ENCODE measurements at places on chromosomes 2 and 18.
A peak's percentile ranks its signal among the peaks of the same experiment; 100 is the strongest.

- no peak for DNase-seq
Measured at GRCh38 chr2:64258566-64258965, 114.3 kb upstream of the PELI1 start.

- DNase-seq = no peak
Measured at GRCh38 chr2:241105641-241106040, 3.6 kb upstream of the MTERF4 start.

GRCh38 chr2:98819231-98819766, 88.4 kb upstream of the MGAT4A start:
- no peak for DNase-seq

DNA sequence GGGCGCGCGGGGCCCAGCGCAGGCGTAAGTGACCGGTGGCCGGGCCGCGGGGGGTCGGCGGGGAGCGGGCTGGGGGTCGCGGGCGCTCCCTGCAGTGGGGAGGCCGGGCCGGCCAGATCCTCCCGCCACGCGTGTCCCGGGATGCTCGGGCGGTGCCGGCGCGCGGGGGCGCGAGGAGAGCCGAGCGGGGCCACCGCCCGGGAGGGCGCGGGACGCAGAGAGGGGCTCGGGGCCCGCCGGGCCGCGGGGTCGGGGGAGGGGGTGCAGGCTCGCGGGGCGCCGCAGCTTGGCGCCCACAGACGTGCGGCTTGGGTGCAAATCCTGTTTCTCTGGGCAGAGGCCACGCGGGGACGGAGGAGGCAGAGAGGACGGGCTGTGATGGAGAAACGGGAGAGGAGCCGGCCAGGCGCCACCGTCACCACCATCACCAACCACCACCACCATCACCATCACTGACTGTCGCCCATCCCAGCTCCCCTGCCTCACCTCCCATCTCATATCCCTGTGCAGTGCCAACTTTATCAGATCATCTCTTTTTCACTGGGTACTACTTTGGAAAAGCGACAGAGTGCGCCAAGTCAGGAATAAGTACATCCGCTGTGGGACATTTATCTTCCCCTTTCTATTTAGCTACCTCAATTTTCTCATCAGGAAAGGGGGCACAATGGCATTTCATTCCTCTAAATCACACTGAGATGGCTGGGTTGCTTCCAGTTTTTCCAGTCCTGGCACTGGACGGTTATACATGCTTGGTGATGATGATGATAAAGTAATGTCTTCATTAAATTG, 97.2 kb upstream of the GPR45 start:
- DNase-seq = no peak

- no peak for DNase-seq
Measured at GRCh38 chr2:46434851-46435273, 44.5 kb upstream of the TMEM247 start.

GRCh38 chr2:229731916-229732315, 17.6 kb upstream of the DNER start:
- no peak for DNase-seq

DNA sequence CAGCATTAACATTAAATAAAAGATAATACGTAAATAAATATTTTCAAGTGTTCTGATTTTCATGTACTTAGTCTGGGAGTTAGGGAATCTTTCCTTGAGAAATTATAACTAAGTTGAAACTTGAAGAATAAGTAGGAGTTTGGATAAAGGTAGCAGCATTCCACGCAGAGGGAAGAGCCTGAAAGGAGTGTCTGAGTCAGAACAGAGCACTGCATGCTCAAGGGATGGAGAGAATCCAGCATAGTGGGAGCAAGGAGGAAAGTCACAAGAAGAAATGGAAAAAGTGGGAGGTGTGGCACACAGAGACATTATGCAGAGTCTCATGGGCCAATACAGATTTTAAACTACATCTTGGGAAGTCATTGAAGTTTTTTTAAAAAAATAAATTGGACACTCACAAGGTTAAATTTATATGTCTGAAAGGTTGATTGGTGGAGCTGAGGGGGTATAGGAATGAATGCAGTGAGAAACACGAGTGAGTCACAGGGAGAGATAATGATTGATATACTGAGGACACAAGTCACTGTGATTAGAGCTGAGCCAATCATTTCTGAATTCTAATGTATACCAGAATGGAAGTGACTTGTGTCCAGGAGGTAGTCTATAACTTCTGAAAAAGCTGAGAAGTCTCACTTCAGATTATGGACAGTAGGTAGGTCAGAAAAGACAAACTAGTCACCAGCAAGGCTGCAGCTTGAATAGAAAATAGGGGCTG, 66.9 kb downstream of the ICOS start:
- DNase-seq = no peak

GRCh38 chr2:230627806-230628724, 84.6 kb upstream of the CAB39 start:
- peak; percentile 37 for DNase-seq

GRCh38 chr2:240356700-240357640, 78.5 kb upstream of the GPC1 start:
- DNase-seq = no peak

- no peak for DNase-seq
Measured at GRCh38 chr2:163647300-163647699, 88.5 kb downstream of the FIGN start.

- no peak for DNase-seq
Measured at GRCh38 chr2:158904627-158905177, 63.7 kb upstream of the TANC1 start.

- no peak for DNase-seq
Measured at GRCh38 chr2:108412995-108413710, 35.4 kb downstream of the SULT1C4 start.

DNA sequence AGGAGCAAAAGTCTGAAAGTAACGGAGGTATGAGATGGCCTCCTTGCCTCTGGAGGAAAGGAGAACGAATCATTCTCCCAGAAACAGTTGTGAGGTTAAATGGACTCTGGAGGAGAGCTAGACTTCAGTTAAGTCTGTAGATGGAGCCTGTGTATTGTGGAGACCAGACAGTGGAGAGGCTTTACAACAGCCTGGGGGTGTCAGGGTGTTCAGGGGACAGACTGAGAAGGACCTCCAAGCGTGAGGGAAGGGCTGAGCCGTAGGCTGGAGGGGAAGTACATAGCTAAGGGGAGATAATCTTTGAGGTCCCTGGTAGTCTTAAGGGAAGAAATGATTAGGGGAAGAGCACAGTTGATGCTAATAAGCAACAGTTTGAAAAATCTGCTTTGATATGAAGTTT, 76.6 kb downstream of the GALNT1 start:
- DNase-seq = no peak

- no peak for DNase-seq
Measured at GRCh38 chr2:20400787-20401488, 45.9 kb upstream of the RHOB start.

DNA sequence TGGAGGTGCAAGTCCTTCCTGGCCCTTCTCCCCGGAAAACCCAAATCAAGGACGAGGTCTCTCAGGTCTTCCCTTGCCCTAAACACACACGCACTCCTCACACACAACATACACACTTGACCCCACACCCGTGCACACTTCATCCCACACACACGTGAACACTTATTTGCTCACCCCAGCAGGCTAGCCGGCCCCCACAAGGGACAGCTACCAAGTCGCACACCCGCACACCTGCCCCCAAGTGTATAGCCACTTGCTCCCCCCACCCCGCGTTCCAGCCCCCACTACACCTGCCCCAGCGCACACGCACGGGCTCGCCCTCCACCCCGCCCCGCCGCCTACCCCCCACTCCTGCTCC, 359 bp downstream of the TGFBRAP1 start:
- peak; percentile 17 for DNase-seq

- DNase-seq = no peak
Measured at GRCh38 chr2:129905664-129906081, 73.8 kb upstream of the RAB6C start.

DNA sequence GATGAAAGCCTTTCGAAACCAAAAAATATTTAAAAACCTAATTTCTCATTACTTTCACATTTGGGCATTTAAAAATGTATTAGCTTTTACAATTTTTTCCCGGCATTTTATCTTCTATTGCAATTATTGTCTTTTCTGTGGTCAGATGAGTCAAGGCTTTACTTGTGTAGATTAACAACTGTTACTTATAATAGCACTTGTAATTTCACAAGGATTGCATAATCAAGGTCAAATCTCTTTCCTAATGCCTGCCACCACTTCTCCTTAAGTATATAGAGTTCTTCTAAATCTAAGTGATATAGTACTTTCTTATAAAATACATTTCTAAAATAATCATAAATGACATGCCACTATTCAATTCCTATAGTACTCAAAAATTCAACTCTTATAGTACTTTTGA, 67.2 kb downstream of the SLC8A1 start:
- no peak for DNase-seq

- no peak for DNase-seq
Measured at GRCh38 chr2:121309801-121310200, 24.8 kb upstream of the TFCP2L1 start.

DNA sequence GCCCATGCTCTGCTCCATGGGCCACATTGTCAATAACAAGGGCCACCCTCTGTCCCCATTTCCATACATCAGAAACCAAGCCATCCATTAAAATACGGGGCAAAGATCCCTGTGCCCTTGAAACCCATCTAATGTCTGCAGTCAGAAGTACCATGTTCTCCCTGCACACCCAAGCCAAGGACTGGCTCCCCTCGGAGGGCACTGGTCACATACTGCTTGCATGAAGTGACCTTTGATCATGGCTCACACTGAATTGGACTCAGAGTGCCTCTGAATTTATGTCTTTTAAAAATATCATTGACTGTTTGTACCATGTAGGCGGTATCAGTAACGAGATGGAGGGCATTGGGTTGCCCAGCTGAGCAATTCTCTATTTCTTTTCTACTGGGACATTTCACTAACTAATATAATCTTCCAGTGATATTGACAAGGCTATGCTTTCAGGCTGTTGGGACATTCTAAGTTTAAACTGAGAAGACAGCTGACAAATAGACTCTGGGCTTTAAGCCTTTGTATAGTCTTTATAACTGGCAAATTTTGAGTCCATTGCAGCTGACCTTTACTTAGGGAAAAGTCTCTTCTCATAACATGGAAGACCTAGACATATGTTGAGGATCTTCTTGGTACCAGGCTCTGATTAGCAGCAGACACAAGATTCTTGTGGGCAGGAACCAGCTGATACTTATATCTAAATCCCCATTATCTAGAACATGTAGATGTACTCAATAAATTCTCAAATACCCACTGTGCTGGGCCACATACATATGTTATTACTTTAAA, 214.3 kb downstream of the MYCN start:
- DNase-seq = no peak

- no peak for DNase-seq
Measured at GRCh38 chr2:200350850-200351285, 44.4 kb downstream of the SPATS2L start.

GRCh38 chr2:24981411-24982136, 9.8 kb upstream of the DNAJC27 start:
- no peak for DNase-seq

- DNase-seq = no peak
Measured at GRCh38 chr2:47636176-47636575, 146.8 kb upstream of the MSH6 start.

- DNase-seq = no peak
Measured at GRCh38 chr2:181904022-181904632, 12.6 kb downstream of the ITPRID2 start.

DNA sequence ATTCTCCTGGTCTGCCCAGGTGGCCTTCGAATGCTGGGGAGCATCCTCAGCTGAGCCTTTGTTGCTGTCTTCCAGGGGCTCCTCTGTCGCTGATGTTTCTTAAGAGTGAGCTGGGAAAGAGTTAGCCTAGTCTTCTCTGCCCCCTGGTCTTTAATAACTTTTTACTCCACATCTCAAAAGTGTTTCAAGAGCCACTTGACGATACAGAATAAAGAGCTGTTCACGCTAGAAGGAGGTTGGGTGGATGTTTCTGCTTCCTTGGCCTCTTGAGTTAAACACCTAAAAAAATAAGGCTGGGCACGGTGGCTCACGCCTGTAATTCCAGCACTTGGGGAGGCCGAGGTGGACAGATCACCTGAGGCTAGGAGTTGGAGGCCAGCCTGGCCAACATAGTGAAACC, 2.8 kb upstream of the BUB1 start:
- no peak for DNase-seq

DNA sequence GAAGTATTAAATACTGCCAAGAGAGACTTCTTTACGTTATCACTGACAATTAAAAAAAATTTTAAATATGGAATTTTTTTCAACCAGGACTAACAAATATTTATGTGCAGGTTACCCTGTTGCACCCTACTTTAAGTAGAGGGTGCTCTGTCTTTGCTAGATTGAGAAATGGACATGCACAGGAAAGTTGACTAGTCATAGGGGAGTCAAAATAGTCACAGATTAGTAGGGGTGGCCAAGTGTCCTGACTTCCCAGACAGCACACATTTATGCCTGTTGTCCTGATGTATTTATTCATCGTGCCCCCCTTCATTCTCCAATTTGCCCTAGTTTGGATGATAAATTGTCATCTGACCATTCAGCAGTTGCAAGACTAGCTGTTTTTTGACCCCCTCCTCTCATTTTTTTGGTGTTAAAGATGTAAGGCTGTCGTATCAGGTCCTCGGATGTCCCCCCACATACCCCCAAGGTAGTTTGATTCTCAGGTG, 20.3 kb downstream of the CAB39 start:
- DNase-seq = no peak

DNA sequence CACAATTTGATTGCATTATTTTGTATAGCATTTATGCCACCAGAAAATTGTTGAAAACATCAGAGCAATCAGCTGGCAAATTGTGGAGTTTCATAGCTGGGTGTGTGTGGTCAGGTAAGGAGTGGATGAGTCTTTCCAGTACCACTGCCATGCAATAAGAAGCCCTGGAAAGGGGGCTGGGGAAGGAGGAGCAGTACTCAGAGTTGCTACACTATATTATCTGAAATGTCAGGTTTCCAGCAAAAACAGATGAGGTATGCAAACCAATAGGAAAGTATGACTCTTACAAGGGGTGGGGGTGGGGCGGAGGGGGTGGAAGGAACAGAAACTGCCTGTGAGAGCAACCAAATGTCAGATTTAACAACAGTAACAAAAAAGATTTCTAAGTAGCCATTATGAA, 112.2 kb downstream of the SOS1 start:
- DNase-seq = no peak

DNA sequence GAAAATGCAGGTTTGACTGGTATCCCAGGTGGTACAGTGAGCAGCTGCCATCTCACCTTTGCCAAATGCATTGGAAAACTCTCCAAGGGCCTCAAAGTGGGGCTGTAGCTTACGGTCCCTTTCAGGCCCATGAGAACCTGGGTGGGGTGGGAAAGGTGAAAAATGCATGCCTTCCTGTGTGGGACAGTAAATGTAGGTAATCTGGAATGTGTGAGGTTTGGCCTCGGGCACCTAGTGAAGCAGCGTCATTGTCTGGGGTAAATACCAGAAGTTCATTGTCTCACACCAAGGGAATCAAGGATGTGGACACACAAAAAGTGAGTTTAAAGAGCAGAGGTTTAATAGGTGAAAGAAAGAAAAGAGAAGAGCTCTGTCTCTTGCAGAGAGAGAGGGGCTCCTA, 36.6 kb downstream of the TIMM21 start:
- no peak for DNase-seq

- DNase-seq = no peak
Measured at GRCh38 chr18:76234676-76235060, 260.4 kb downstream of the ZNF516 start.

DNA sequence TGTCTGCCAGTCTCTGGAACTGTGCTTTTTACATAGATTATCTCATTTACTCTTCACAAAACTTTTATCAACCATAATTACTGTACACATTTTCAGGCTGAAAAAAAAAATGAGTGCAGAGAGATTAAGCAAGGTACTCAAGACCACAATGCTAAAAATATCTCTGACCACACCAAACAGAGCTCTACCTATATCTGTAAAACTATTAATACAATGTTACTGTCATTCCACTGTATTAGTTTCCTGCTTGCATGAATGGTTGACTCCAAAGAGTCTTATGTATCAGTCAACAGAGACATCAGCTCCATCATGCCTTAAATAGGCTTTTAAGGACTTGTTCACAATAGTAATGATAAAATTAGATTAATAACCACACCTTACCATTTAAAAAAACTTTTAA, 134.7 kb upstream of the CCDC150 start:
- DNase-seq = no peak

All from HuH-7 (cell line).